Activated naive CD4-positive, alpha-beta T cell treated with anti-CD3 and anti-CD28 coated beads, Interleukin-2, amount 50 U/mL, for 72 hours (primary cell): ENCODE measurements at places on chromosomes 3 and 15.

GRCh38 chr3:180447136-180447535 is 154.8 kb upstream of the TTC14 start:
- DNase-seq: no peak

DNA sequence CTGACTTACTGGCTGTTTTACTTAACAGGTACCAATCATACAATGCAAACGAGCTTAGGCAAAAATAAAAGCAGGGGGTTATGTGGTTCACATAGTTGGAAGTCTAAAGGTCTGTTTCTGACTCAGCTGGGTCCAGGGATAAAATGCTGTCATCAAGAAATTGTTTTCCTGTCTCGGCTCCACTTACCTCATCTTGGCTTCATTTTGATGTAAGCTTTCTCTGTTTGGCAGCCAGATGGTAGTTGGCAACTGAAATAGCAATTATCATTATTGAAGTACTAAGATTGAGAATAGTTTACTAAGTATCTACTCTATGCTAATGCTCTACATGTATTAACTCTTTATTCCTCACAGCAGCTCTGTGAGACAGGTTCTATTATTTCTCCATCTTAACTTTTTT is 36.8 kb upstream of the CNTN3 start:
- DNase-seq: no peak

- DNase-seq: no peak
These were observed 178.8 kb downstream of the PLCL2 start for GRCh38 chr3:17063596-17063995.

DNA sequence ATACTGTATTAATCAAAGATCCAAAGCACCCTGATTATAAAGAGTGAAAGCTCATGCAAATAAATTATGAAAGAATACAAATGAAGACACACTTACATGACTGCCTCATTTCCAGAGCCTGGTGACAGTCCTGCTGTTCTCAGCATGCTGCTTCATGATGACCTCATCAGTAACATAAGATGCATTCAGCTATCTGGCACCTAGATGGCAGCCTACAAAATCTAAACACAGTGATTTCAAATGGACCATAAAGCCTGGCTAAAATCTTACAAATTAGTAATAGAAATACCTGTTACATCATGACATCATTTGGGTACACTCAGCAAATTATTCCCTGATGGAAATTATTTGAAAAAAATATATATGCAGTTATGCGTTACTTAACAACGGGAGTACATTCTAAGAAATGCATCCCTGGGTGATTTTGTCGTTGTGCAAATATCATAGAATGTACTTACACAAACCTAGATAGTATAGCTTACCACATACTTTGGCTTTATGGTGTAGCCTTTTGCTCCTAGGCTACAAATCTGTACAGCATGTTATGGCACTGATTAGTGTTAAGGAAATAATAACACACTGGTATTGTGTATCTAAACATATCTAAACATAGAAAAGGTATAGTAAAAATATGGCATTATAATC is 207.2 kb downstream of the EPHA3 start:
- no peak for DNase-seq

GRCh38 chr3:128623762-128624176 is 26.8 kb downstream of the RPN1 start:
- no peak for DNase-seq

DNA sequence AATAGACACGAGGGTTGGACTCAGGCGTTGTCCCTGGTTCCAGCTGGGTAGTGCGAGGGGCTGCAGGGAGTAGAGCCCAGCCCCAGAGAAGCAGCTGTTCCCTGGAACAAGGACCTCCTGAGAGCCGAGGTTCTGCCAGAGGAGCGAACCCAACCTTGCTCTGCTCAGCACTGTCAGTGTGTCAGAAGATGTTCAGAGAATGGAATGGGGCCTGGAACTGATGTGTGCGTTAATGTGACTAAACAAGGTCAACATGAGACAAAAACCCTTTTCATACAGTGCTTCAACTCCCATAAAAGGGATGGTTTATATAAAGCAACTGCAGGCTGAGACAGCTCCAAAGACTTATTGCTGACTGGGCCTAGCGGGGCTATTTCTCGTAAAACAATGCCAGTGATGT is 35.5 kb upstream of the HACD2 start:
- DNase-seq: no peak

DNA sequence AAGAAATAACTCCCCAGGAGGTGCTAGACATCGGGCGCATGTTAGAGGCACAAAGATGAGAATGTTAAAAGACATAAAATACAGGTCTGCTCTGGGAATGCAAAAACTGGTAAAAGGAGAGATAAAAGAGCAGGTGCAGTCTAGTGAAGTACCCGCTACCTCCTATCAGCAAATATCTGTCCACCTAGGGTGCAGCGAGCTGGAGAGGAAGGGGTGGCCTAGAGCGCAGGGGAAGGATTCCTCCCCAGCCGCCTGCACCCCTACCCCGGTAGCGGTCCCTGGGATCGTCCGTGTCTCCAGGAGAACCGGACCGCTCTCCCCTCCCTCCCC is 237 bp upstream of the ZNF662 start:
- DNase-seq: no peak

GRCh38 chr3:54604495-54604894 is 323.4 kb downstream of the LRTM1 start:
- DNase-seq: no peak

- DNase-seq: no peak
These were observed 92.2 kb upstream of the ANKRD28 start for GRCh38 chr3:15889936-15890335.

DNA sequence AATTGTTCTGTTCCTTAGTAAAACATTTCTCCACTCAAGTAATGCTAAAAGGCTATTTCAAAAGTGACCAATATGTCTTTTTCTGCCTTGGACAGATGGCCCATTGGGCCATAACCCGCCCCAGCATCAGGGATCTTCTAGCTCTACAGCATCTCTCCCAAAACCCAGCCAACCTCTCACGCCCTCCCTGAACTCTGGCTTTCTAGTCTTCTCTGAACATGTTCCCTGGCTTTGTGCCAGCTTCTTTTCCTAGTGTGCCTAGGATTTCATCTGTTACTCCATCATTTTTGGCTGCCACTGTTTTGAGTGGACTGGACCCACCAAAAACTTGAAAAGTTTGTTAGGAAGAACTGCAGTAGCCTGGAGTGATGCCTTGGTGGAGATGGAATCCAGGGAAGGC is 30.7 kb downstream of the TRPM1 start:
- DNase-seq: no peak

DNA sequence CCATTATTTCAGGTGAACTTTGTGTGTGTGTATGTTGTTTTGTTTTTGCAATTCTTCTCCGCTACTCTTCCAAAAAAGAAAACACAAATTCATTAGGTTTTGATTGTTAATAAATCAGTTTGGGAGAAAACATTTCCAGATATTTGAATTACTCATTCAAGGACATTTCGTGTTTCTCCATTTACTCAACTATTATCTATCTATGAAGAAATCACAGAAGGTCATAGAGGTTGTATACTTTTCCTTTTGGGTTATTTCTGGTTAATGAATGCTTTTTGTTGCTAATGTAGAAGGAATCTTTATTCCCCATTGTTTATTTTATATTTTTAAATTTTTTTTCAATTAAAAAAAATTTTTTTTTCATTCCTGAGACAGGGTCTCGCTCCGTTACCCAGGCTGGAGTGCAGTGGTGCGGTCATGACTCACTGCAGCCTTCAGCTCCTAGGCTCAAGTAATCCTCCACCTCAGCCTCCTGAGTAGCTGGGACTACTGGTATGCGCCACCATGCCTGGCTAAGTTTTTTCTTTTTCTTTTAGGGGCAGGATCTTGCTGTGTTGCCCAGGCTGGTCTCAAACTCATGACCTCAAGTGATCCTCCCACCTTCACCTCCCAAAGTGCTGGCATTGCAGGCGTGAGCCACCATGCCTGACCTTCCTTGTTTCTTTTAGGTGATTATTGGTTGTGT is 28.4 kb downstream of the IGF1R start:
- DNase-seq: no peak

DNA sequence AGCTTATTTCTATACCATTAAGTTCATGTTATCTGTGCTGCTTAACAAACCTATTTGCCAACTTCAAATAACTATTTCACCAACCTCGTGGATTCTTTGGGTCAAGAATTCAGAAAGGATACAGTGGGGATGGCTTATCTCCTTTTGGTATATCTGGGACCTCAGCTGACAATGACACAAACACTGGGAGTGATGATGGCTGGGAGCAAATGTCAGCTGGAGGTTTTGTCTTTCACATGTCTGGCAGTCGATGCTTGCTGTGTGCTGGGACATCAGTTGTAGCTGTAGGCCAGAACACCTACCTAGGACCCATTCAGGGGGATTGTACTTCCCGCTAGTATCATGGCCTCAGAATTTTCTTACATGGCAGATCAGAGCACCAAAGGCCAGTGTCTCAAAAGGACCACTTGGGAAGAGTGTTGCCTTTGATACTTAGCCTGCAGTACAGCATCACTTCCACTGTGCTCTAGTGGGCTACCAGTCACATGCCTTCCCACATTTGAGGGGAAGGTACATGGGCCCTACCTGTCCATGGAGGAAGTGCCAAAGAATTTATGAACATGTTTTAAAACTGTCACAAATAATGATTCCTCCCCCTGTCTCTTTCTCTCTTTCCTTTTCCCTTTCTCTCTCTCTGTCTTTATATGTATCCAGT is 23.7 kb upstream of the FAM98B start:
- no peak for DNase-seq

DNA sequence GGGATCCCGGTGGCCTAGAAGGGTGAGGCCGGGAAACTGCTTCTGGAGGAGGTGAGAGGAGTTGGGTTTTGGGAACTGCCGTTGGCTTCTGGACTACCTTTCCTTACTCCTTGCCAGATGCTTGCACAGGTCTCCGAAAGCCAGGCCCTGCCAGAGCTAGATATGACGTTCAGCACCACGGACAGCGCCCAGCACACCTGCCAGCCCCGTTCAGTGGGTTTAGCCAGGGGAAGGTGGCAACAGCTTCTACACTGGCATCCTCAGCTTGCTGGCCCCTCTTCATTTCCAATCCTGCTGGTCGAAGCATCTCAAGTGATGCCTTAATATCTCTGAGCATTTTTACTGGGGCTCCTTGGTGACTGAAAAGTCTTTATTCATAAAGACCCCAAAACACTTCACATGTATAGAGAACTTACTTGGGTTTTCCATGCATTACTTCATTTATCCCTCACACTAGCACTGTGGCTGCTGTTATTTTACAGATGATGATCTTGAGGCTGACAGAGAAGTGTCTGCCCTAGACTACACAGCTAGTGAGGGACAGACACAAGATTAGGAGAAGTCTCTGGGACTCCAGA is 21.9 kb downstream of the HCN4 start:
- peak; percentile 66 for DNase-seq

DNA sequence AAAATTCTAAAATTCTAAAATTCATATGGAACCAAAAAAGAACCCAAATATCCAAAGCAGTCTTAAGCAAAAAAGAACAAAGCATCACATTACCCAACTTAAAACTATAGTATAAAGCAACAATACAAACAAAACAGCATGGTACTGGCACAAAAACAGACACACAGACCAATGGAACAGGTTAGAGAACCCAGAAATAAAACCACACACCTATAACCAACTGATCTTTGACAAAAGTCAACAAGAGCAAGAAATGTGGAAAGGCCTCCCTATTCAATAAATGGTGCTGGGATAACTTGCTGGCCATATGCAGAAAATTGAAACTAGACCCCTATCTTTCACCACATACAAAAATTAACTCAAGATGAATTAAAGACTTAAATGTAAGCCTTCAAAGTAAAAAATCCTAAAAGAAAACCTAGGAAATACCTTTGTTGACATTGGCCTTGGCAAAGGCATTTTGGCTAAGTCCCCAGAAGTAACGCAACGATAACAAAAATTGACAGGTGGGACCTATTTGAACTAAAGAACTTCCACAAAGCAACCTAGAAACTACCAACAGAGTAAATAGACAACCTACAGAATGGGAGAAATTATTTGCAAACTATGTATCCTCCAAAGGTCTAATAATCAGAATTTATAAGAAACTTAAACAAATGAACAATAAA is 56.9 kb downstream of the TTBK2 start:
- no peak for DNase-seq

- DNase-seq: no peak
These were observed 494.5 kb downstream of the RBMS3 start for GRCh38 chr3:29775340-29775739.

- peak; percentile 23 for DNase-seq
These were observed 985 bp downstream of the LCMT2 start for GRCh38 chr15:43329217-43329959.

DNA sequence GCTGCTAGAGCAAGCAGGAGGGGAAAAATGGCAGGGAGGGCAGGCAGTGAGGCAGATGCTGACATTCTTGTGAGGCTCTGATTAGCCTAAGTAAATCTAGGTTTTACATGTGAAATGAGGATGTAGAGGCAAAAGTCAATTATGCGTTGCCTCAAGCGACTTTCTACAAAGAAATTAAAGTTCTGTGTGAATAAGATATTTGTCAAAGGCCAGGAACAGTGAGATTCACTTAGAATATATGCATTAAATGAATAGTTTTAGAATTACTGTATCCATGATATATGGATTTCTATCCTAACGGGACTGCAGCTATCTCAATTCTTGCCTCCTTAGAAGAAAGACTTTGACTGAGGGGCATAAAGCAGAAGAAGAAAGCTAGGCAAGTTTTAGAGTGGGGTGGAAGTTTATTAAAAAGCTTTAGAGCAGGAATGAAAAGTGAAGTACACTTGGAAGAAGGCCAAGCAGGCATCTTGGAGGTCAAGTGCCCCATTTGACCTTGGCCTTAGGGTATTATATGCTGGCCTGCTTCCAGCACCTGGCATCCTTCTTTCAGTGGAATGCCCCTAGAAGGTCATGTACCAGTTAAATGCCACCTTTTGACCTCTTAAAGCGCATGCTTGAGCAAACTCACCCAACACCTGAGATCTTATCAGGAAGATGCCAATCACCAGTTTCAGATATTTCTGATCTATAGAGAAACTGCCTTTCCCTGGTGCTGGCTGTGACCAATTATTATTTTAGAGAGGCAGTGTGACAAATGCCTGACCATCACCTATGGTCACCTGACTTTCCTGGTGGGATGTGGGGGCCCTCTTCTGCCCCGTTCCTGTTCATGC is 38.2 kb downstream of the OSTN start:
- DNase-seq: no peak

DNA sequence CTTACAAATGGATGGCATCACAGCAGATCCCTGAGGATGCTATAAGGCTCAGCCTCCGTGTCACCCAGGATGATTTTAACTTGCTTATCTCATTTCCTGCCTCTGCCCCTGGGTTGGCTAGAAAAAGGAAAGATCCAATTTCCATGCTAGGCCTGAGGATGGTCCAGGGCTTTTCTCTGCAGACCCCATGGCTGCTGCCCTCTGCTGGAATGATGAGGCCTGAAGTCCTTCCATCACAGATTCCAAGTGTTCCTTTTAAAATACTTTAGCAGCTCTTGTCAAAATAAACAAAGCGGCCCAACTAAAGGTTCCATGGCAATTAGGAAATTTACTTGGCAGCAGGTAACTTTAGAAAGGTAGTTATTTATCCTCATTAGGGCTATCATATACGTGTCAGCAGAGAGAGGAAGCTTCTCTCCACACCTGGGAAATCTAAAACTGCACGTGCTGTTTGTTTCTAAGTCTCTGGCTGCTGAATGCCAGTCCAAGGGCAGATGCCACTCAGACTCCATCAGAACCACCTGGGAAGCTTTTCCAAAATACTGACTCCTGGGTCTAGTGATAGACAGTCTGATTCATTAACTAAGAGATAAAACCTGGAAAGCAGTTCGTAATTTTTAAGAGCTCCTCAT is 401.9 kb upstream of the IL12A start:
- DNase-seq: no peak

GRCh38 chr3:16452261-16452660 is 61.2 kb downstream of the RFTN1 start:
- no peak for DNase-seq

- DNase-seq: no peak
These were observed 515.2 kb upstream of the CCDC54 start for GRCh38 chr3:106862067-106862466.
